Suppressor macrophage treated with lipopolysaccharide for 4 hours (primary cell): ENCODE measurements at places on chromosomes 11 and 22.
A peak's percentile ranks its signal among the peaks of the same experiment; 100 is the strongest.

DNA sequence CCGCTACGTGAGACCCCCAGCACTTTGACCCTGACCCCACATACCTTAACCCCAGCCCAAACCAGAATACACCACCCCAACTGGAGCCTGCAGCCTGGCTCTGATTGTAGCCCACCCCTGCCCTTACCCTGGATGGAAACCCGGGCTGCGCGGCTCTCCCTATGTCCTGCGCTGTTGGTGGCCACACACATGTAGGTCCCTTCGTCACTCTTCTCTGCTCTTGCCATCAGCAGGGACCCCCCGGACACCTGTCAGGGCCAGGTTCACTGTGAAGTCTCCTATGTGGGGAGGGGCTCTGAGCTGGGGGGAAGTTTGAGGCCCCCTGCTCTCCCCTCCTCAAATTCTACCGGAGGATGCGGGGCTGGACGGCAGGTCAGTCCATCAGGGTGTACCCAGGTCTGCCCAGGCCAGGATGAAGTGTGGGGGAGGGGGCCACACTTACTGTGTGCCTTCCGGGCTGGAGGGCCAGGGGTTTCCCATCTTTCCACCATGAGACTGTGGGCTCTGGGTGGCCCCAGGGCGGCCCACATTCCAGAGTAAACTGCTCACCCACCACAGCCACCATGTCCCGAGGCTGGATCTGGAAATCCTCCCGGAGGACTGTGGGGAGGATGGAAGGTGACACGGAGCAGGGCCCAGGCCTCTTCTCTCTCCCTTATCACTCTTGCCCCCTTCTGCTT lies 1.5 kb downstream of the ROBO4 start:
- DNase-seq = no peak

GRCh38 chr22:22242488-22242887 lies 2.1 kb upstream of the VPREB1 start:
- no peak for DNase-seq

GRCh38 chr22:42930810-42931420 lies 73.8 kb upstream of the ARFGAP3 start:
- DNase-seq = peak; percentile 89

GRCh38 chr11:10725114-10725906 lies 25.7 kb upstream of the CTR9 start:
- peak; percentile 92 for DNase-seq

- no peak for DNase-seq
These were observed 1.8 kb downstream of the C11orf54 start for GRCh38 chr11:93743291-93743690.

GRCh38 chr11:120329556-120329955 lies 4.5 kb downstream of the TLCD5 start:
- no peak for DNase-seq

GRCh38 chr22:41564563-41564962 lies 3.8 kb downstream of the CSDC2 start:
- no peak for DNase-seq

DNA sequence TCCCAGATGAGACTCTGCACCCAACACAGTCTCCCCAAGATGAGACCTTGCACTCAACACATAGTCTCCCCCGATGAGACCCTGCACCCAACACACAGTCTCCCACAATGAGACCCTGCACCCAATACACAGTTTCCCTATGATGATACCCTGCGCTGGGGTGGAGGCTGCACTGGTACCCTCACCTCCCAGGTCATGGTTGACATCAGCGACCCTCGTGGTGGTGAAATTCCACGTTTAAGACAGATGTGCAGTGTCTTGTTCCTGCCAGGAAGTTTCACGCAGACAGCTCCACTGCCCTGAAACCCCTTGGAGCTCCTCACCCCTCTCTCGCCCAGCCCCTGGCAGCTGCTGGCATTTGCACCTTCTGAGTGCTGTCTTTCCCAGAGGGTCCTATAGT lies 9.5 kb downstream of the MUC5AC start:
- DNase-seq = no peak

- DNase-seq = peak; percentile 64
These were observed 3.8 kb downstream of the NCF4 start for GRCh38 chr22:36864454-36865215.

DNA sequence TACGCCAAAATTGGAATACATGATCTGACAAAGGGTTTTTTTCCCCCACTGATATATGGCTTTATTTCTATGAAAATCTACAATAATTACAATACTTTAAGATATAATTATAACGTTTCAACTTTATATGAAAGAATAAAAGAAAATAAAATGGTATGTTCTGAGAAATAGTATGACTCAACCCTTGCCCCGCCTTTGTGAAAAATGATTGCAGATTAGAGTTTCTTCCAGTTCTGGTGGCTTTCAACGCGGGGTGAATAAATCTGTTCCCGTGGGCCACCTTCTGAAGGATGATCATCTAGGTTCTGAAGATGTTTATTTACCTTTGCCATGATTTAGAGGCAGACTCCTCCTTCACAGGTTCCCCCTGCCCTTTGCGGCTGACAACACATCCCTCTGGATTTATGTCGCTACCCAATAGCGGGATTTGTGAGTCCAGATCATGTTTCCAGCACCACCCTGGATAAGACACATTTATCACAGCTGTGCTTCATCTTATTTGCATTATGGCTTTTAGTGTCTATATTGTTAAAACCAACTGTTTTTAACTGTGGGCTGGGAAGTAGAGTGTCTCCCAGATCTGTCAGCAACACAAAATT lies 607.0 kb upstream of the KIRREL3 start:
- DNase-seq = no peak

DNA sequence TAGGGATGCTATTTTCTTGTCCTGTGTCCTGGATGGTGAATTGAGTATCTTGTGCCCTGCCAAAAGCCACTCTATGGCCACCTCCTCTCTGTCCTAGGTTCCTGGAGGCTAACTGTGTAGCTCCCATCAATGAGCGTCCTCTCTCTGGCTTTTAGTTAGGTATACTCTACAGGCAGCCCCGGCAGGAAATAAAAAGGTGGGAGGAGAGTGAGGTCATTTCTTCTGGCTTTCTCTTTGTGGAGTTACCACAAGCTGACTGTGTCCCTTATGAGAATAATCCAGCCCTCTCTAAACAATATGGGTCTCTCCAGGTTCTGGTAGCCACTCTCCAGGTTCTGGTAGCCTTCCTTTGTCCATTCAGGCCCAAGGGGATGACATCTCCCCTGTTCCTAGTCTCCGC lies 11.7 kb upstream of the ASPHD2 start:
- no peak for DNase-seq

DNA sequence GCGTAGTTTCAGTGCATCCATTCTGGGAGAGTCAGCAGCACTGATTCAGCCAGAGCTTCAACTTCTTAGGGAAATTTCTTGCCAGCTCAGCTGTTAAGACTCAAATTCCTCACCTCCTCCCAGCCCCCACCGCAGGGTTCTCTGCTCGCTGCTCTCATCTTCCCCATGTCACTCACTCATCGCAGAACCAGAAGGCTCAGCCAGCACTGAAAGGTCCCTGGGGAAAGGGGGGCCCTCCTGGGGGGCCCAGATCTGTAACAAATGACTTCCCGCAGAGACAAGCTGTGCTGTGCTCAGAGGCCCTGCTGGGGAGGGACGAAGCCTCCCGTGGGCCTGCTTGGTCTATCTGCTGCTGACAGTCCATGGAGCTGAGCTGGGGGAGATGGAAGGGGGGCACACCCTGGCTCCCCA lies 220.6 kb downstream of the NTM start:
- no peak for DNase-seq

DNA sequence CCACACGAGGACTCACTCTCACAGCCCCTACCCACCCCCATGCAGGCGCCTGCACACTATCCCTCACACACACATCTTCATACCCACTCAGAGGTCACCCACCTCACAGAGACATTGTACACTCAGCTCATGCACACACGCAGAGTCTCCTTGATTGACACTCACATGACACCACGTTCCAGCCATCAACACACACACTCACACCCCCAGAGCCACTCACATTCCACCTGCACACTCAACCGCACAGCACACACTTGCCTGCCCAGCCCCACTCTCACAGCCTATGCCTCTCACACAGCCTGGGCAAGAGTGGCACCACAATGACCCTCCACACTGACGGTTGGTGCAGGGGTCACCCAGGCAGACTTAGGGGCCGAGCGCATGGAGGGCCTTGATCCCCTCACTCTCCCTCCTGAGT lies 2.2 kb downstream of the SPI1 start:
- DNase-seq = no peak

- peak; percentile 32 for DNase-seq
These were observed 6.9 kb downstream of the C11orf68 start for GRCh38 chr11:65911682-65912568.

GRCh38 chr11:19920982-19921381 lies 208.3 kb downstream of the NAV2 start:
- no peak for DNase-seq

GRCh38 chr11:126165757-126166156 lies 45.7 kb downstream of the RPUSD4 start:
- no peak for DNase-seq

- no peak for DNase-seq
These were observed 122.7 kb downstream of the GRIA4 start for GRCh38 chr11:105732611-105733010.

DNA sequence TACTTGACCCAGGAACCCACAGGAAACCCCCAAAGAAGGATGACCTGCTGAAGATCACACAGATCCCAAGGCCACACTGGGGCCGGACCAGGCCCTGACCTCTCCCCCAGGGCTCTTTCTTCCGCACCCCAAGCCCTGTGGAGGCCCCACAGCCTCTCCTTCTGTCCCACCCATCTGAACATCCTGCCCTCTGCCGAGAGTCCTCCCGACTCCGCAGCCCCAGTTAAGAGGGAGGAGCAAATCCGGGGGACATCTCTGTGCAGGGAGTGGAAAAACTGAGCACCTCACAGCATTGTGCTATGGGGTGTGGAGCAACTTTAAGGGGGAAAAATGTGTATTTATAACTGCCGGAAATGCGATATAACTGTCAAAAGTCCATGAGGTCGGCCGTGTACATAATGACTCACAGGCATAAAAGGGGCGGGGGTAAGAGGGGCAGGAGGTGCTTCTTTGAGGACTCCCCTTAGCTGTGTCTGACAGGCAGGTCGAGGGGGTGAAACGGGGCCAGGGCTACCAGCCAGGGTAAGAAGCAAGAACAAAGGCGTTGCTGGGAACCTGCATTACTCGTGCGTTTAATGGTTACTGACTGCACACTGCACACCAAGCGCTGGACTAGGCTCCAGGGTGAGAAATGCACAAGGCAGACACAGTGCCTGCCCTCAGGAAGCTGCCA lies 57.2 kb downstream of the WNT11 start:
- no peak for DNase-seq

DNA sequence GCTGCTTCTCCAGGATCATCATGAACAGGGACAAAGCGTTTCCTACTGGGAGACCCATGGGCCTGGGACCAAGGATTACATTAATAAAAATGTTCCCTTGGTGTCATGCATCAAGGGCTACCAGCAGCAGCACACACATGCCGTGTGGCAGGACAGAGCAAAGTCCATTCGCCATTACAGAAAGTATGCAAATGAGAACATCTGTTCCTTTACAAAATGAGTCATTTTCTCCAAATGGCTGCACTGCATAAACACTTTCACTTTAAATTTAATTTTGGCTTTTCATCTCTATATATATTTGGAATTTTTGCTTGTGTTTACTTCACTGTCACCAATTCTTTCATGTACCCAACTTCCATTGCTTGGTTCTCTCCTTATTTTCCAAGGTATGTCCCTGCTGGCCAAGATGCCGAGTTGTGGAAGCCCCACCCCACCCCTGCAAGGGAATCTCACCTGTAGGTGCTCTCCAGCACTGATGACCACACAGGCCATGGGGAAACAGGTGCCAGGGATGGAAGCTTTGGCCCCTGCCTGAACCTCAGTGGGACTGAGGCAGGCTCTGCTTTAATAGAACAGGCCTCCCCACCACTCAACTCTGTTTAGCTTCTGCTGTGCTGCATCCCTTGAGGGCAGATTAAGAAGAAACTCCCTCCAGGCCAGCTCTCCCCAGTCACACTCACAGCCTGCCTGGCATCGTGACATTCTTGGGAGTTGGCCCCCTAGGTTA lies 15.6 kb upstream of the GNAZ start:
- no peak for DNase-seq
